ENCODE measurements at places on chromosomes 7 and 10. TPM values are rescaled to one million over a fixed set of nuclear protein-coding genes. Genes with fewer than 3 reads are reported as not detected.

Gene KCP
- not detected for total RNA-seq

Gene CCL24
- total RNA-seq = not detected

Gene NPTX2
- 0.60 TPM for total RNA-seq

Gene GRM3
- total RNA-seq = not detected

Gene RABGEF1
- total RNA-seq = 15.1 TPM
